GM04504 (cell line): ENCODE measurements at places on chromosomes 12 and 14.

DNA sequence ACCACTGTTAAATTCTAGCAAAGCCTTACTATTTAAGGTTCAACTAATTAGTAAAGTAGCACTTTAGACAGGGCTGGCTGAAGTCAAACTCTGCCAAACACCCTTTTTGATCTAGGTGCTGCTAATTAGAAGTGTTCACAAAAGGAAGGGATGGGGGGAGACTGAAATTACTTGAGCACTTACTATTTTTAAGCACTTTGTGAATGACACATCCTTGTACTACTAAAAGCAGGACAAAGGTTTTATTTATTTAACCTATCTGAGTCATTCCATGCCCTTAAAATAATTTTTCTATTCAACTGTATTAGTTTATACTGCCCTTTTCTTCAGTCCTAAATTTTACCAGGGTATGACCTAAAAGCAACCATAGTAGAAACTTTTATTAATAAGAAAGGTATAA, 20.1 kb downstream of the MBIP start:
- no peak for DNase-seq

DNA sequence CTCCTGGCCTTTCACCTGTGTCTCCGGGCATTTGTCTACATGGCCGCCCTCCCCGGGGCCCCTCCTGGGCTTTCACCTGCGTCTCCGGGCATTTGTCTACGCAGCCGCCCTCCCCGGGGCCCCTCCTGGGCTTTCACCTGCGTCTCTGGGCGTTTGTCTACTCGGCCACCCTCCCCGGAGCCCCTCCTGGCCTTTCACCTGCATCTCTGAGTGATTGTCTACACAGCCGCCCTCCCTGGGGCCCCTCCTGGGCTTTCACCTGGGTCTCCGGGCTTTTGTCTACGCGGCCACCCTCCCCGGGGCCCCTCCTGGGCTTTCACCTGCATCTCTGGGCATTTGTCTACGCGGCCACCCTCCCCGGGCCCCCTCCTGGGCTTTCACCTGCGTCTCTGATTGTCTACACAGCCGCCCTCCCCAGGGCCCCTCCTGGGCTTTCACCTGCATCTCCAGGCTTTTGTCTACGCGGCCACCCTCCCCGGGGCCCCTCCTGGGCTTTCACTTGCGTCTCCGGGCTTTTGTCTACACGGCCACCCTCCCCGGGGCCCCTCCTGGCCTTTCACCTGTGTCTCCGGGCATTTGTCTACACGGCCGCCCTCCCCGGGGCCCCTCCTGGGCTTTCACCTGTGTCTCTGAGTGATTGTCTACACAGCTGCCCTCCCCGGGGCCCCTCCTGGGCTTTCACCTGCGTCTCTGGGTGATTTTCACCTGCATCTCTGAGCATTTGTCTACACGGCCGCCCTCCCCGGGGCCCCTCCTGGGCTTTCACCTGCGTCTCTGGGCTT, 68.0 kb upstream of the GALNT9 start:
- no peak for DNase-seq

DNA sequence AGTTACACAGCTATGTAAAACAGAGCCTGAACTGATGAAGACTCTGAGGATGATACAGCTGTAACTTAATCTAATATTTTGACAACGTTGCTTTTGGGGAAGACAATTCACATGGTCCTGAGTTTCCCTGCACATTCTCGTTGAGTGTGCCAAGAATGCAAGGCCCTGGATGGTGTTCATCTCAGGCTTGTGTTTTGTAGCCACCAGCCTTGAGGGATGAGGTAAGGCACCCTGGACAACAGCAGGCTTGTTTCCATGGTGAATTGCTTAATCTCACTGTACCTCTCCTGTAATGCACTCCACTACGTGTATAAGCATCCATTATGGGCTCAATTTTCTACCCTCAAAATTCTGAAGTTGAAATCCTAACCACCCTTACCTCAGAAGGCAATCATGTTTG, 2.1 kb downstream of the CATSPERB start:
- DNase-seq = no peak

- no peak for DNase-seq
These were observed 925 bp upstream of the MIPOL1 start for GRCh38 chr14:37196604-37197420.

GRCh38 chr12:103840876-103841689, at the start of gene NT5DC3:
Gene NT5DC3, minus strand, starts transcription at chr12:103841234. Its CDS starts 78 bp downstream, at chr12:103841156.
- DNase-seq = no peak

- no peak for DNase-seq
These were observed 38.3 kb downstream of the PDE6H start for GRCh38 chr12:15011162-15011561.

DNA sequence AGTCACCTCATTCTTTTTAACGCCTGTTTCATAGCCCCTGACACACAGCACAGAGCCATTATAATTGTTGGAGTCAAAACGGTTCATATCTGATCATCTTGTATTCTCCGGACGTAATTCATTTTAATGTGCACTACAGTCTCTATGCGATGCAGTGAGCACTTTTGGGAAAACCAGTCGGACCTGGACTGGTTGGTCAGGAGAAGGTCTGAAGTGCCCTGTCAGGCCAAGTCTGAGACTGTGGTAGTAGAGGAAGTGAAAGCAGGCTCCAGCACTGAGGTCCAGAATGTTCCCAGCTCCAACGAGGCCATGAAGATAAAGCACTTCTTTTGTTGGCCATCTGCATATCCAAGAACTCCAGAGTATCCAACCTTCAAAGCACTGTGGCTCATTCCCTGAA, 117.1 kb upstream of the NCOR2 start:
- DNase-seq = no peak

GRCh38 chr12:102182635-102183034, 15.0 kb downstream of the PMCH start:
- no peak for DNase-seq

DNA sequence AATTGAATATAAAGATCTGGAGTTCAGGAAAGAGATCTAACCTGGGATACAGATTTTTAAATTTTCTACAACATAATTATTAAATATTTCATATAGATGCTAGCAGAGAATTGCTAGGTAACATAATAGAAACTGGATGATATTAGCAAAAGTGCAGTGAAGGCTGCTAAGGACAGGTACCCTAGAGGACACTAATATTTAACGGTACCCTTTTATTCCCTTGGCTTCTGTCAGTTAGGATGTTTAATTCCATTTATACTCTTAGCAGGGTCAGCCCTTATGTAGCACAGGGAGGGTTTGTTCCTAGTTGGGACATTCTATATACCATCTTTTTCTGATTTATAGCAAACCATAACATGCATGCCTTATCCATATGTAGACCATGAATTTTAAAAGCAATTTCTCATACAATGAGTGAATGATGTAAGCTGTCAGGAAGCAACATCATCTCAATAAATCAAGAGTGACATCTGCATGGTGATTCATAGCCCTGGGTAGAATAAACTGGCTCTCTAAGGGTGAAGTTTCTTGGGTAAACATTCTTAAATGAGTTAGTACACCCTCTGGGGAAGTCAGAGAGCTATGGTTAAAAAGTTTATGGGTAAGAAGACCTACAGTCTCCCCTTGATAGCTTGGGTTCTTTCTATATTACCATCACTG, 404.4 kb upstream of the MGAT4C start:
- peak; percentile 5 for DNase-seq

- DNase-seq = no peak
These were observed 103.8 kb upstream of the ETV6 start for GRCh38 chr12:11545484-11546330.

DNA sequence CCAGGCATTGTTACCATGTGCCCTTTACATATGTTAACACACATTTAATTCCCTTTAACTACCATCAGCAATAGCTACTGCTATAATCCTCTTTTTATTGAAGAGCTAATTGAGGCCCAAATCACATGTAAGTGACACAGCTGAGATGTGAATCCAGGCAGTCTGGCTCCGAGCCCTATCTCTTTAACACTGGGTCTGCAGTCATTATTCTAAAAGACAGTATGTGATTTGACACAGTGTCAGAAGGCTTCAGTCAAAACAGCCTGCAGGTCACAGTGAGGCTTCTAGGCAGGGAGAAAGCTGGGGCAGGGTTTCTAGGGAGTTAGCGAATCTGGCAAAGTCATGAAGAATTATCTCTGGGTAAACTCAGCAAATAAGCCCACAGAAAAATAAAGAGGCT, 148.2 kb downstream of the KIF21A start:
- no peak for DNase-seq

DNA sequence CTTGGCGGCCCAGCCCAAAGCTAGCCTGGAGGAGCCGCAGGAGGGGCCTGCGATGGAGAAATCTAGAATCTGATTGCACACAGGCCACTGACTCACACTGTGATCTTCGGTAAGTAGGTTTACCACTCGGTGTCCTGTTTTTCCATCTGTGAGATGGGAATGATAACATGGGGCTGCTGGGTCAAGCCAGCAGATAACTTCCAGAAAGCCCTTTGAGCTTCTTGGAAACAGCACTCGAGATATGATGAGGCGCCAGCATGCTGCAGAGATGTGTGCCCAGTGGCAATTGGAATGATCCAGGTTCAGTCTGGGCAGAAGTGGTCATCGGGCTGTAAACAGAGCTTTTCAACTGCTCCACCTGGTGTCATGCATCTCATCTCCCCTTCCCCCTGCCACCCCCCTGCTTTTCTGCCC, 771.3 kb upstream of the TBX3 start:
- DNase-seq = no peak

GRCh38 chr12:12724421-12725085, 7.4 kb downstream of the CDKN1B start:
- DNase-seq = no peak

GRCh38 chr14:100034961-100035500, 30.2 kb upstream of the EVL start:
- DNase-seq = no peak

- no peak for DNase-seq
These were observed 2.5 kb upstream of the AICDA start for GRCh38 chr12:8615206-8615605.

- no peak for DNase-seq
These were observed 153.9 kb downstream of the PIK3C2G start for GRCh38 chr12:18415227-18415626.

DNA sequence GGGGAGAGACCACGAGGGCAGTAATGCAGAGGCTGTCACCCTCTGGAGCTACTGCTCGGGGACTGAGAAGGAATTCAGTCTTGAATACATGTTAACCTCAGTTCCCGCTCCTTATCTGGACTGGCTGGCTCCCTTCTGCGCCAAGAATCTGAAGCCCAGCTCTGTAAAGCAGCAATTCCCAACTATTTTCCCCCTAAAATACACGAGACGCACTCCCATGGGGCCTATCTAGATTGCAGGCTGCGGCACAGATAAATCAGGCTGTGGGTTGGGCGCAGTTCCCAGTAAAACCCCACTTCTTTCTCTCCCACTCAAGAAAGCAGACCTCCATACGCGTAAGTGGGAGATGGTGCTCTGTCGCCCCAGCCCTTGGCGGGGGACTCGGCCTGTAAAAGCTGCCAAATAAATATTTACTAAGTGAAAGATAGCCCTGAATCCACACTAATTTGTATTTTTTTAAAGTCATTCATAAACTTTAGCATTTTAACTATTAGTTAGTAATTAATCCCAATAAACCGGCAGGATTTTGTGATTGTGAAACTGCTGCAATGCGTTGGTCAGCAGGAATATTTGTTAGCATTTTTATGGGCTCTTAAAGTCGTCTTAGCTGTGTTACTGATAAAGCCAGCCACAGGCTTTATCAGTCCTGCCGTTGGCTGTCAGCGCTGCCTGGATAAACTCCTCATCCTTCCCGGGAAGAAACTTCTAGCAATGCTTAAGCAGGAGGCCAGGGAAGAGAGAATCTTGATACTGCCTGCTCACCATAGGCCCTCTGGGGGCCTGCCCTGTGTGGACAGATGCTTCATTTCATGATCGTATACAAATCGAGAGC, 17.8 kb downstream of the FBXL14 start:
- DNase-seq = peak; percentile 74

- DNase-seq = no peak
These were observed 663 bp downstream of the ANKRD33 start for GRCh38 chr12:51888316-51889215.

- no peak for DNase-seq
These were observed 17.9 kb upstream of the TFCP2 start for GRCh38 chr12:51190820-51191219.

- DNase-seq = peak; percentile 66
These were observed 24.1 kb downstream of the DDX47 start for GRCh38 chr12:12837025-12837812.

DNA sequence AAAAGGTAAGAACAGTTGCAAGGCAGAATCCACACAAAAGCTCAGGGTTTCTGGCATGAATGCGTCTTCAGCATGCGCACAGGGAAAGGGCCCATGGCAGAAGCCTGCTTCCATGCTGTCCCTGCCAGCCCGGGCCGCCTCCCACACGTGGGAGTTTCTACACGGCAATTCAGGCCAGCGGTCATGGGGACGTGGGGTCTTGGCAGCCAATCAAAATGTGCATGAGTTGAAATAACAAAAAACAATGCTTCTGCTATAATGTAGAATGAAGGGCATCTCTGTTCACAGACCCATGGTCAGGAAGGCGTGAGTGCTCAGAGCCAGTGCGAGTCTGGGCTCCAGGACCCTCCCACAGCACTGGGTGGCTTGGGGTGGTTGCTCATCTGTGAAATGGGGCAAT, 28.6 kb downstream of the AMN start:
- no peak for DNase-seq

GRCh38 chr14:25832585-25832984, 765.2 kb downstream of the NOVA1 start:
- no peak for DNase-seq

GRCh38 chr12:114954511-114955055, 270.6 kb upstream of the TBX3 start:
- DNase-seq = no peak

DNA sequence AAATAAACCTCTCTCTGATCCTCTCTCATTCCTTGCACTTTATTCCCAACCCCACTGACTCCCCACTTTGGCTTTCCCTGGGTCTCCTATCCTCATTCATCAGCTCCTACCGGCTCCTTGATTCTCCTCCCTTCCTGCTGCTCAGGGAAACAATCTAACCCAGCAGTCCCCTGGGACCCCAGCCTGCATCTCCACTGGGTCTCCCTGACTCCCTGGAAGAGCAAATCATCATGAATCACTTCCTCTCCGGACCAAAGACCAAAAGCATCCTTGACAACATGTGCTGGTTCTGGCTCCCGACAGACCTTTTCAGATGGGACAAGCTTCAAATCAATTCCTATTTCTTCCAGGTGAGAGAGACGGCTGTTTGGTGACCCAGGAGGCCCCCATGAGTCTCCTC, 76.6 kb downstream of the HSPB8 start:
- DNase-seq = no peak

GRCh38 chr12:29157486-29157946, 8.4 kb downstream of the FAR2 start:
- DNase-seq = no peak

GRCh38 chr14:38171197-38171596, 36.5 kb upstream of the SSTR1 start:
- peak; percentile 19 for DNase-seq

- DNase-seq = no peak
These were observed 120.1 kb downstream of the AACS start for GRCh38 chr12:125185311-125185739.
